Stimulated activated CD4-positive, alpha-beta T cell treated with anti-CD3 and anti-CD28 coated beads, Interleukin-1b, Interleukin-23, amount 100 ng/mL, for 48 hours (primary cell): ENCODE measurements at places on chromosomes 6 and 20.

- DNase-seq, result no peak
Observed at GRCh38 chr6:163962627-163963117, 548.2 kb downstream of the QKI start.

DNA sequence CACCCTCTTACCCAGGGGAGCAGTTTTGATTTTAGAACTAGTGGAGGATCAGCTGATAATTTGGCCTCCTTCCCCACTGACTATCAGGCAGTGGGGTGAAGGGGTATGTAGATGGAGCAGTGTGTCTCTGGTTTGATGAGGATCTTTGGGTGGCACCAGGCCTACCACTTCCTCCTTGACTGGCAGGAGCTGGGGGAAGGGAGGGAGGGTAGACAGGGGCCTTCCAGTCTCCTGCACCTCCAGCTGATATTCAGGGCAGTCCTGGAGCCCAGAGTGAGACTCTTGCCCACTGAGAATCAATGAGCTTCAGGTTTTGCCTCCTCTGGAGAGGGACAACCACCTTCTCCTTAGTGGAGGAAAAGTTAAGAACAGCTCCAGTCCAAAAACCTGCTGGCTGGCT lies 3.2 kb downstream of the DEF6 start:
- DNase-seq, result no peak

GRCh38 chr6:53361549-53362031 lies 12.8 kb upstream of the ELOVL5 start:
- DNase-seq, result peak; percentile 53

DNA sequence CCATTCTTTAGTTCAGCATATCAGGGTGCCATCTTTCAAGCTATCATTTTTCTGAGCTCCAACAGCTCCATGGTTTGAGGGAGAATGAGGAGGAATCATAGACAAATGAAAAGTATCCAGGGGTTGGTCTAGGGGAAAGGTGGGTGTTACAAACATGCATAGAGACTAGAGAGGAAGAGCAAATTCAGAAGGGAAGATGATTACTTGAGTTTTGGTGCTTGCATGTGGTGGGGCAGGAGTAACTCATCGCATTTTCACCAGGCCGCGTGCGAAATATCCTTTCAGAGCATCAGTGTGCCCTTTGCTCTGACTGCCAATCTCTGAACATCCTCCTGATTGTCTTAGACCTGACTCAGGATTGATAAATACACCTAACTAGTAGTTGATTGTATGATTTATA lies 7.7 kb upstream of the BICRAL start:
- DNase-seq, result peak; percentile 59

GRCh38 chr20:37636977-37637376 lies 56.9 kb upstream of the CTNNBL1 start:
- no peak for DNase-seq

GRCh38 chr6:167974640-167975344 lies 22.7 kb upstream of the KIF25 start:
- no peak for DNase-seq

DNA sequence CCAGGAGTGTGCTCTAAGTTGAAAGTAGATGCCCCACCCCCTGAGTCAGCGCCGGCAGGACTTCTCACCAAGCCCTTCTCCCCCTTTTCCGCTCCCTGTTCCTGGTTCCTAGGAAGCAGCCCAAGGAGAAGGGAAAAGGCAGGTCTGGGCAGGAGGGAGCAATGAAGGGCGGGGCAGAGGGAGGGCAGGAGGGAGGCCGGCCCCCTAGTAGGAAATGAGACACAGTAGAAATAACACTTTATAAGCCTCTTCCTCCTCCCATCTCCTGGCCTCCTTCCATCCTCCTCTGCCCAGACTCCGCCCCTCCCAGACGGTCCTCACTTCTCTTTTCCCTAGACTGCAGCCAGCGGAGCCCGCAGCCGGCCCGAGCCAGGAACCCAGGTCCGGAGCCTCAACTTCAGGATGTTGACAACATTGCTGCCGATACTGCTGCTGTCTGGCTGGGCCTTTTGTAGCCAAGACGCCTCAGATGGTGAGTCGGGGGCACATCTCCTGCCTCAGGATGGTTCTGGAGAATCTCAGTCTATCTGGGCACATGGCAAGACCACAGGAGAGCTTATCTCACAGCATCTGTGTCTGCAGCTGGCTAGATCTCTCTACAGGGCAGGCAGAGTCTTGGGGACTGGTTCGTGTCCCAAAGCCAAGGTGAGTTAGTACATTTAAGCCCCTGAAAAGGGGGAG lies at the start of gene PROCR:
TSS of gene PROCR (plus strand) at position 320 of the 681 bp plus-strand sequence. CDS start at position 403, 83 bp downstream.
- DNase-seq, result no peak

DNA sequence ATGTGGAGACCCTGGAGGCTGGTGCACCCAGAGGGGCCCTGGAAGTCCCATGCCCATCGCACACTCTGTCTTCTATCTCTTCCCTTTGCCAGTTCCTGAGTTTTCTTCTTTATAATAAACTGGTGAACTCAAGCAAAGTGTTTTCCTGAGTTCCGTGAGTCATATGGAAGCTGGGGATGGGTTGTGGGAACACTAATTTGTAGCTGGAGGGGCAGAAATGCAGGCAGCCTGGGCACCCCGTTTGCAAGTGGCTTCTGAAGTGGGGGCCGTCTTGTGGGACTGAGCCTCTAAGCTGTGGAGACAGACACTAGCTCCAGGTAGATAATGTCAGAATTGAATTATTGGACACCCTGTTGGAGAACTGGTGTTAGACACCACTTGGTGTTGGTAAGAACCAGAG lies 3.2 kb upstream of the PPP1R3G start:
- DNase-seq, result no peak

DNA sequence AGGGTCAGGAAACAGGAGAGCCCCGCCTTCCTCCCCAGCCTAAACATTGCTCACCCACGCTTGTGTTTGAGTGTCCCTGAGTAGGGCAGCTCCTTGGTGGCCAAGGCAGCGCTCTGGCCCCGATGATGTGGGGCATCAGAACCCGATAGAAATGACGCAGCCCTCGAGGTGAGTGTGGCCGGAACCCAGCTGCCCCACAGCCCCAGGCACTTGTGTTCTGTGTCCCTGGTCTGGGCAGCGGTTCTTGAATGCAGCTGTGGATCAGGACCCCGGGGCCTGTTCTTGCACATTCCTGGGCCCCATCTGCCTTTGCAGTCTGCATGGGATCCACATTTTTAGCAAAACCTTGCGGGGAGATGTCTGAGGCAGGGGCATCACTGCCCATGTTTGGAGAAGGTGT lies 12.8 kb downstream of the RBM38 start:
- no peak for DNase-seq

DNA sequence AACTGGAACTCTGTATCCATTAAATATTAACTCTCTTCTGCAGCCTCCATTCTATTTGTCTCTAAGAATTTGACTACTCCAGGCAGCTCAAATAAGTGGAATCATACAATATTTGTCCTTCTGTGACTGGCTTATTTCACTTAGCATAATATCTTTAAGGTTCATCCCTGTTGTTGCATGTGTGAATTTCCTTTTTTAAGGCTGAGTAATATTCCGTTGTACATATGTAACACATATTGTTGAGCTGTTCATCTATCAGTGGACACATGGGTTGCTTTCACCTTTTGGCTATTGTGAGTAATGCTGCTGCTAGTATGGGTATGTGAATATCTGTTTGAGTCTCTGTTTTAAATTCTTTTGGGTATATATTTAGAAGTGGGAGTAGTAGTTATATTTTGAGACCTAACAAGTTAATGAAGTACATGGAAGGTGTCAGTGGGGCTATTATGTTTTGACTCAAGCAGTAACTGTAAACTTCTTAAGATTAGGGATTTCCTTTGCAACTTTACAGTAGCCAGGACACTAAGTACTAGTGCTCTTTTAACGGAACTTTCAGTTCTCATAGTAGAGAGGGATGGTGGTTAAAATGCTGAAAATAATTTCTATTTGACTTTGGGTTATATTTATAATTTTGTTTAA lies 29.7 kb upstream of the TMEM217 start:
- no peak for DNase-seq

- no peak for DNase-seq
Observed at GRCh38 chr20:48695738-48696137, 132.1 kb downstream of the PREX1 start.

DNA sequence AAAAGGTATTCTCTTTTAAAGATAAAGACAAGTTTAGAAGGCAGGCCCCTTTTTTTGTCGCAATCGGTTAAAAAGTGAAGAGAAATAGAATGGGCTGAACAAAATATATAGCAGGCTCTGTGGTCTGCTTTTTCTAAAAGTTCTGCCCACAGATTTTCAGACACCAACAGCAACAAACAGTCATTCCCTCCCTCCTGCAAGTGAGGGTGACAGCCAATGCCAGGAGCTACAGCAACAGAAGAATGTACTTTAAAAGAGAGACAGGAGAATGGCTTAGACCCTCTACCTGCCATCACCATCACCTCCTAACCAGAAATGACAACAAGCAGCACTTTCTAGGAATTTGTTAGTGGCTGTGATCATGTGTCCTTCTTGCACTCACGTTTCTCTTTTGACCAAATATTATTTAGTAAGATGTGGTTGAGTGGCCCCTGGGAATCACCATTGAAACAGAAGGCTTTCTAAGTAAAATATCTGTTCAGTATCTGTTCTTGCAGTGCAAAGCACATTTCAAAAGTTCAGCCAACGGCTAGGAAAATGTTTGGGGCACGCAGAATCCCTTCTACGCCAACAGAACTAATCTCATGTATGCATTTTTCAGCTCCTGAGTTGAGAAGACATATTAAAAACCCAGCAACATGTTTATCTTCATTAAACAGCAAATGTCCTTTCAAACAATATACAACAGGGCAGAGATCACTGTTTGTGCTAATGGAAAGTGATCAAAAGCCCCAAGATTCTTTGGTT lies 248.5 kb downstream of the ATXN1 start:
- DNase-seq, result no peak

DNA sequence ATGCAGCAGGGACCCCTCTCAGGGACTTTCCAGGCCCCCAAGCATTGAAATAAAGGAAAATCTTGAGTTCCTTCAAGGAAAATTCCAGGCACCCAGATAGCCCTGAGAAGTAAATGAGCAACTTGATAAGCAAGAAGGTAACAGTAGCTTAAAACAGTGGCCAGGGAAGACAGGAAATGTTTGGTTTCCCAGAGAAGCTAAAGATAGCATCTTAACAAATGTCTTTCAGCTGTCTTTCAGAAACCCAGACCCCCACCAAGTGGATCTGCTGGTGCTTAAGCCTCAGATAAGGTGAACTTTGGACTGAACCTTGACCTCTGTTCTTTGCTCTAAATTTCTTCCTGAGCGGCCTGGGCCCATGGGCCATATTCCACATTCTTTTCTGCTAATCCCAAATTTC lies 117.8 kb upstream of the CST7 start:
- no peak for DNase-seq

- DNase-seq, result no peak
Observed at GRCh38 chr6:35413911-35414310, 38.2 kb upstream of the FANCE start.

DNA sequence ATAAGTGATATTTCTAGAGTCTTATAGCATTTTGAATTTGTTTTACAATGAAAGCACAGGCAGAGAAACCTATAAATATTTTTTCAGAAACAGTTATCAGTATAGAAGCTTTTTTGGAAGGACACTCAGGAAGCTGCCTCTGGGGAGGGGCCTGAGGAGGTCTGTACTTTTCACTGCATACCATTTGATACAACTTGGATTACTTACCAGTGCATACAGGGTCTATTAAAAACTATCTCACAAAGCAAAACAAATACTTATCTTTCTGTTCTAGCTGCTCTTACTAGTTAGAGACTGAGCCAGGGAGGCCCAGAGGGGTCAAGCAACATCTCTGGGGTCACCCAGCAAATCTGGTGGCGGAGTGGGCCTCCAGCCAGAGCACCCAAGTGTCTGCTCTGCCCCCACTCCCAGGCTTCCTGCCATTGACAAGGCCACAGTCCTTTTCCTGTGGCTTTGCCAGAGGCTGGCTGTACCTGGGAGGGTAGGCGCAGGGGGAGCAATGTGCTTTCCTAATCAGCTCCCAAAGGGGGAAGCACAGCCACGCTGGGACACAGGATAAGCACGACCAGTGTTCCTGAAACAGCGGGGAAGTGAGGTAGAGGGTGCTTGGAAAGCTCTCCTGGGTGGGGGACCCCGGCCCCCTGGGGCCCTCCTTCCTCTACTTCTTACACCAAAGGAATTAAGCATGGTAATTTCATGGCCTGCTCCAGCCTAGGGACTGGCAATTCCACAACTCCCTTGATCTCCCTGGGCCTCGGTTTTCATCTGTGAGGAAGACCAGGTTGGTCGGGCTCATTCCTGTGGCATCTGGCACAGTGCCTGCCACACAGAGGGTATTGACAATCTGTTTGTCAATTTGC lies 7.8 kb downstream of the TCF15 start:
- no peak for DNase-seq

DNA sequence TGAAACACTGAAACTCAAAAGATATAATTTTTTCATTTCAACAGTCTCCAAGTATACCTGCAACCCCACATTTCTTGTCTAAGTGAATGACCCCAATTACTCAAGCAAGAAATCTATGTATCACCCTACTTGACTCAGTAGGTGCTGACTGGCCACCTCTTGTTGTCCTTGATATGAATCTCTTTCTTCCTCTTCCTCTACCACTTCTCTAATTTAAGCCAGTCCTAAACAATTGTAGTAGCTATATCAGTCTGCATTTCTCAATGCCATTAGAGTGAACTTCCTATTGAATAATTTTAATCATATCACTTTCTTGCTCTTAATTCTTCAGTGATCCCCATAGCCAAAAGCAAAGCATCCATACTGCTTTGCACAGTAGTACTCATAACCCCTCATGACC lies 93.2 kb downstream of the NKAIN2 start:
- DNase-seq, result no peak

GRCh38 chr6:126033696-126034095 lies 47.4 kb downstream of the TRMT11 start:
- DNase-seq, result no peak

- DNase-seq, result no peak
Observed at GRCh38 chr20:24679448-24680047, 210.1 kb downstream of the SYNDIG1 start.

- peak; percentile 47 for DNase-seq
Observed at GRCh38 chr20:24917797-24918578, 31.1 kb upstream of the CST7 start.

- no peak for DNase-seq
Observed at GRCh38 chr20:61056627-61057442, 195.2 kb upstream of the CDH4 start.

DNA sequence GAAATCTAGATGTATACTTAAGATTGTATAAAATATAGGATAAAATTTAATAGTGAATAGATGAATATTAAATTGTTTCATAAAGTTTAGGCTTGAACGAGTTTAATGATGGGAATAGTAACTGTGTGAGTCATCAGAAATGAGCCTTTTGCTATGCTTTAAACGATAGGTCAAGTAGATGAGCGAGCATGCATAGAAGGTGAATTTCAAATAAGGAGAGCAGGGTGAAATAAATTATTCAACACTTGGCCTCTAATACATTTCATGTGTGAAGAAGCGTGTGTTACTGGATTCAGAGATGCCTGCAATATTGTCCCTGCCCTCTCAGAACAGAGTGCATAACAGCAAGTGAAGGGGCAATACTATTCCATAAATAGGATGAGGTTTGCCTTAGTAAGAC lies 74.4 kb upstream of the EYA4 start:
- no peak for DNase-seq

- DNase-seq, result no peak
Observed at GRCh38 chr20:8132484-8133309, 631 bp downstream of the PLCB1 start.
